ENCODE measurements at places on chromosomes 2 and 18. TPM values are rescaled to one million over a fixed set of nuclear protein-coding genes. Genes with fewer than 3 reads are reported as not detected.

The MARCHF7 gene
- 124 TPM for total RNA-seq

The INPP1 gene
- total RNA-seq = 19.6 TPM

The XDH gene
- total RNA-seq = 0.32 TPM

The RAB27B gene
- total RNA-seq = 11.4 TPM

The M1AP gene
- total RNA-seq = not detected

The STAT4 gene
- 1.1 TPM for total RNA-seq

The FRZB gene
- total RNA-seq = 1.7 TPM

The HOXD8 gene
- 0.88 TPM for total RNA-seq

- DNase-seq = no peak
Measured at GRCh38 chr2:108633409-108633808, 85.9 kb upstream of the RANBP2 start.

DNA sequence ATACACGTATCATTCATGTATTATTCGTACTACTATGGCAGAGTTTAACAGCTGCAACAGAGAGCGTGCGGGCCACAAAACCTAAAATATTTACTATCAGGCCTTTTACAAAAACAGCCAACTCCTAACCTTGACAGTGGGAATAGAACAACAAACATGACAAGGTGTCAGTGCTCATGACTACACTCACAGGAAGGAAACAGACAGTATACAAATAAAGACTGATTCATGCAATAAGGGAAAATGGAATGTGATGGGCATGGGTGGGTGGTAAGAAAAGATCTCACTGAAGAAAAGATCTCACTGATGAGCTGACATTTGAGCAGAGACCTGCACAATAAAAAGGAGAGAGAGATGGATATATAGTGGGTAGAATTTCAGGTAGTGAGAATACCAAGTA lies 347.8 kb downstream of the ALK start:
- DNase-seq = no peak

GRCh38 chr2:217988840-217989204 lies 14.0 kb downstream of the TNS1 start:
- peak; percentile 90 for DNase-seq

DNA sequence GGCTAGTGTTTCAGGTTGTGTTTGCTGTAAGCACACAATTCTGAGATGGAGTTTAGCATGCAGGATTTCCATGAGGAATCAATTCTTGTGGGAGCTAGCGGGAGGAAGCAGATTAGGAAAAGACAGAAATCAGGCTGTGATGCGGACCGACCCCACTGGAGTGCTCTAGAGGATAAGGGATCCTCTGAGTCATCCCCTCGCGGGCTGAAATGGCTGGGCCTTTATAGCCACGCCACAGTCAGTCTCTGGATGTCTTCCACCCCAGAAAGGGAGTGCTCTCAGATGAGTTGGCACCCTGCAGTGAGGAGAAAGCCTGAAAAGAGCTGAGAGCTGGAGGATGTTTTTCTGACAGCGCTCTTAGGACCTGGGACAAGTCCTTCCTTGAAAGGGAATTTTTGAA lies 102.4 kb downstream of the GALNT3 start:
- peak; percentile 29 for DNase-seq

DNA sequence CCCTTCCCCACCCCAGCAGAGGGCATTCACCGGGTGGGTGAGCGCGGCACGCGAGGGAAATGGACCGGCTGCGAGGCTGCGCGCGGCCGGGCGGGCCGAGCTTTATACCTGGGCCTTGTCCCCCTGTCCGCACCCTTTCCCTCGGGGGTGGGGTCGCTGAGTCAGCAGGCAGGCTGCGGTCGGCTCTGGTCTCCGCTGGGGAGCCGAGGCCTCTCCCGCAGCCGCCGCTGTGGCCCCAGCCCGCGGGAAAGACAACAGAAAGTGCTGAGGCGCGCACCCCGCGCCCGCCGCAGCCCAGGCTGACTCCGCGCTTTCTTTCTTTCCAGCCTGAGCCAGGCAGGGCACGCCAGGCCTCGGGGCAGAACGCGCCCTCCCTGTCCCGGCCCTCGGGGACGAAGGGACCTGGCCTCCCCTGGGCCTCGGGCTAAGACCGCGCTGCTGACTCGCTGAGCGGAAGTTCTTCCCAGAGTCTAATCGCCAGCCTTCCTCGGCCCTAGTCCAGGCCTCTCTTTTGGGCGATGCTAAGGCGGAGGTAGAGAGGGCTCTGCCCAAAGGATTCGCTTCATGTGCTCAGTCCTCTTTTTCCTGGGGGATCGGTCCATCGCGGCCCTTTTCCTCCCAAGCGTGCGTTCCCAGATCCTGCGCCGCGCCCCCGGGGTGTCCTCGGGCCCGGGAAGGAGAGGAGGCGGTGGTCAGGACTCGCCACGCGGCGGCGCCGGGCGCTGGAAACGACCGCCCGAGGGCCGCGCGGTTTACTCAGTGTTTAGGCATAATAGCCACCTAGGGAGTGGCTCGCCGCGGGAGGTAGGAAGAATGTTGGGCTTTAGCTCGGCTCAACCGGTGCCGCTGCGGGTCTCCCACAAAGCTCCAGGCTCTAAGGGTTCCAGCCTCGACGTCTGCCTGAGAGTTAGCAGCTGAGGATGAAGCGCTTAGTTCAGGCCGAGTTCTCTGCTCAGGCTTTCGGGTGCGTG lies at the start of gene CRYBA2:
TSS of gene CRYBA2 (minus strand) at position 78 of the 971 bp plus-strand sequence. CDS start 246 bp downstream, outside the sequence.
- DNase-seq = no peak

GRCh38 chr2:241225545-241225944 lies 37.1 kb downstream of the ANO7 start:
- no peak for DNase-seq

GRCh38 chr2:88746929-88747490 lies 55.5 kb downstream of the RPIA start:
- DNase-seq = no peak

DNA sequence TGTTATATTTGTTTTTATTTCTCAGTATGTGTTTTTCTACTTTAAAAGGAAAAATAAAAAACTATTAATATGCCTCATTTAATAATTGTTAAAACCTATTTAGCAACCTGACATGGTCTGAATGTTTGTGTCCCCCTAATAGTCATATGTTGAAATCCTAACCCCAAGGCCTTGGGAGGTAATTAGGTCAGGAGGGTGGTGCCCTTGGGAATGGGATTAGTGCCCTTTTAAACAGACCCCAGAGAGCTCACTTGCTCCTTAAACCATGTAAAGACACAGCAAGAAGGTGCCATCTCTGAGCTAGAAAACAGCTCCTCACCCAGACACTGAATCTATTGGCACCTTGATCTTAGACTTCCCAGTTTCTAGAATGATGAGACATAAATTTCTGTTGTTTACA lies 71.8 kb downstream of the CHST9 start:
- DNase-seq = no peak

DNA sequence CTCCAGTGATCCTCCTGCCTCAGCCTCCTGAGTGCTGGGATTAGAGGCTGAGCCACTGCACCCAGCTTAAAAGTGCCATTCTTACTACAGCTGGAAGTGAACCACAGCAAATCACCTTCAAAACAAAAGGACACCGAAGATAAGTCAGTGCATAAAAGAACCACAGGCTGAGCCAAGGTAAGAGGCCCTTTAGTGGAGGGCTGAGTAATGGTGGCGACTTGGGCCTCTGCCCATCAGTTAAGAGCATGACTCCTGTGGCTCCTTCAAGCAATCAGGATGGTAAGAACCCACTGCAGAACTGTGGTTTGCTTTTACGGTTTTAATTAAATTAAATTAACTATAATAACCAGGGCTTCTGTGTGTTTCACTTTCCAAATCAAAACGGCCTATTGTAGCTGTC lies 75.1 kb downstream of the CTAGE1 start:
- no peak for DNase-seq

- no peak for DNase-seq
Measured at GRCh38 chr18:26656431-26656943, 108.1 kb upstream of the KCTD1 start.

- DNase-seq = no peak
Measured at GRCh38 chr2:71629273-71629672, 175.9 kb downstream of the DYSF start.

DNA sequence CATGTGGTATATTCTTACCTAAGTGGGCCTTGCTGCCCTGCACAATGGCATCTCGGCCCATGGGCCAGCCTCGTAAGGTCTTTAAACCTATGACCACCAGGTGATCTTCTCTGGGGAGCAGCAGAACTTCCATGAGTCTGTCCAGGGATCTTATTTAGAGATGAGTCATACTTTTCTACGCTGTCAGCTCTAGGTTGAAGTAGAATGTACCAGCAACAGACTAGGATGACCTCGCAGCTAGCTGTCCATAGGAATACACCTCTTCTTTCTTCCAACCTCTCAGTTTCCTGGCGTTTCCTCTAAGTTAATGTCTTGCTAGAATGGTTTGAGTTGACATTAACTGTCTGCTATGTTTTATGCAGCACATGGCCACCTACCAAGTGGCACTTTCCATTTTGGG lies 15.6 kb upstream of the CXCR4 start:
- DNase-seq = no peak

DNA sequence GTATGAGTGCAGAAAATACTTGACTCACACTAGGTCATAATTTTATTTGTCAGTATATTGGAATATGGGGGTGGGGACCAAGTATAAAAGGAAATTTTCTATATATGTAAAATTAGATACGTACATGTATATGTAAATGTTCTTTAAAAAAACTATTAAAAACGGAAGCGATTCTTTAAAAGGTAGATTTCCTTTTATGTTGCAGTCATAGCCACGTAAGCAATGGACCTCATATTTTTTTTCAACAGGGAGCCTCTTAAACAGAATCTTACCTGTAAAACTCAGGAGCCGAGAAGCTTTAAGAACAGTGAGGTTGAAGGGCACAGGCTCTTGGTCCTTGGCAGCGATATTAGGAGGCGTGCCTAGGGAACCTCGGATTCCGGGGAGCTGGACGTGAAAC lies 3.3 kb downstream of the RHBDD1 start:
- DNase-seq = no peak

- no peak for DNase-seq
Measured at GRCh38 chr2:74148457-74149246, 940 bp upstream of the BOLA3 start.

GRCh38 chr2:169361706-169362117 lies 622 bp downstream of the LRP2 start:
- DNase-seq = peak; percentile 3

DNA sequence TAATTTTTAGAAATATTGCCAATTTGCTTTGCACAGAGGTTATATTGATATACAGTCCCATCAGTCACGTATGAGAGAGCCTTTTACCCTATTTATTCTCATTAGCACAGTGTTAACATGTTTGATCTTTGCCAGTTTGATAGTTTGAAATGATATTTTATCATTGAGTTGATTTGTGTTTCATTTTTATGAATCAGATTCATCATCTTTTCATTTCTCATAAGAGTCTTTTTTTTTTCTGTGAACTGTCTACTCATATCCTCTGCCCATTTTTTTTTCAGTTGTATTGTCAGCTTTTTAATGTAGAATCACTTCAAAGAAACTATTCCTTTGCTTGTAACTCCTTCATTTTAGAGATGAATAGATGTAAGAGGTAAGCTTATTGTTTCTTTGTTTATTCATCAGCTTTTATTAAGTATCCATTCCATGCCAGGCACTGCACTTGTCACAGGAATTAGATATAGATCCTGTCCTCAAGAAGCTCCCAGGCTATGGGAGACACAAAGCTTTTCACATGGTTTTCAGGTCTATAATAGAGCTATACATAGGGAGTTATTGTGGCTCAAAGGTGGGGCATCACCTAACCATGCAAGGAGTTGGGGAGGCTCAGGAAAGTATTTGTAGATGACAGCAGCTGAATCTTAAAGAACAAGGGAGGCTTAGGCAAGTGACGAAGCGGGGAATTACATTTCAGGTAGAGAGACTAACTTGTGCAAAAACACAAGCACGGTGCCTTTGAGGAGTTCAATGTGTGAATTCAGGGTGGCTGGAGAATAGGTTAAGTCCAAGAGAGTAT lies 42.1 kb downstream of the CD28 start:
- no peak for DNase-seq

GRCh38 chr18:9029131-9029530 lies 73.4 kb upstream of the NDUFV2 start:
- DNase-seq = peak; percentile 47

All from myocyte (in vitro differentiated cells).